Keratinocyte (primary cell): ENCODE measurements at places on chromosomes 6 and 20.
A peak's percentile ranks its signal among the peaks of the same experiment; 100 is the strongest.

DNA sequence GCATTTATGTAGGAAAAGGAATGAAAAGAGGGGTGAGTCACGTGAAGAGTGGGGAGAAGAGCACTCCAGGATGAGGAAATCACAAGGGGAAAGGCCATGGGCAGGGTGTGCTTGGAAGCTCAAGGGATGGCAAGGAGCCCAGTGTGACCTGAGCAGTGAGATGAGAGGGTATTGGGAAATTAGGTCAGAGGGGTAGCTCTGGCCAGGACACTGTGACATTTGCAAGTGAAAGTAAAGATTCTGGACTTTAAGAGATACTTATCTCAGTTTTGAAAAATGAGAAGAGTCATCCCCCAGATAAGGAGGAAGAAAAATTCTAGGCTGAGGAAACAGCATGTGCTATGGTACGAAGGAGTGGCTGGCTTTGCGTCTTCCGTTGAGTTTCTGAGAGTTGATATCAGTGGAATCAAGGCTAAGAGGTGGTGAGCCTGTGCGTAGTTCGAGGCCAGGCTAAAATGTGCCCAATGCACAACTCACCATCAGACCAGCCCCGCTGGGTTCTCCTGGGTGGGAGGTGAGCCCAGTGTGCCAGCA is 79.9 kb downstream of the GCLC start:
- no peak for DNase-seq

- no peak for DNase-seq
Measured at GRCh38 chr6:56650191-56650590, 7.5 kb upstream of the DST start.

DNA sequence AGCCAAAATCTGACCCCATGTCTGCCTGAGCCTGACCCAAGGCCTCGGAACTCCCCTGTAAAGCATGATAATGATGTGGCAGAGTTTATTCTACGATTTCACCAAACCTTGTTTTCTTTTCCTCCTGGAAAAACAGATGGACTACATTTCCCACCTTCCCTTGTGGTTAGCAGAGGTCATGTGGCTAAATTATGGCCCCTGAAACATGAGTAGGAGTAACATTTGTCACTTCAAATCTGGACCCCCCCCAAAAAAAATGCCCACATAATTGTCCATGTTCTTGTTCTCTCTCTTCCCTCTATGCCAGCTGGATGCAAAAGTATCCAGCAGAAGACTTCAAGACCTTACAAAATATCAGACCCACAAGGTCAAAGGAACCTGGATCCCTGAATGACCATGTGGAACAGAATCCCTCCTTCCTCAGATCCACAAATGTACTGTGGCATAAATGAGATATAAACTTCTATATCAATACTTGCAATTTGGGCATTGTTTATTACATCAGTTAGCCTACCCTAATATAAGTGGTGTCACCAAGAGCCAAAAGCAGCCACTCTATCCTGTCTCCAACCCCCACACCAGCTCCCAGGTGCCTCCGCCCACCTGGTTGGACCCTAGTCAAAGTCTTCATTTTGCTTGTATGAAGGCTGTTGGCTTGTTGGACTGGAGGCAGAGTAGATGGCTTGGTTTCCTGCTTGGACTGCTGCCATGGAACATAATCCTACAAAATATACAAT is 1.4 kb downstream of the C20orf96 start:
- DNase-seq: no peak

DNA sequence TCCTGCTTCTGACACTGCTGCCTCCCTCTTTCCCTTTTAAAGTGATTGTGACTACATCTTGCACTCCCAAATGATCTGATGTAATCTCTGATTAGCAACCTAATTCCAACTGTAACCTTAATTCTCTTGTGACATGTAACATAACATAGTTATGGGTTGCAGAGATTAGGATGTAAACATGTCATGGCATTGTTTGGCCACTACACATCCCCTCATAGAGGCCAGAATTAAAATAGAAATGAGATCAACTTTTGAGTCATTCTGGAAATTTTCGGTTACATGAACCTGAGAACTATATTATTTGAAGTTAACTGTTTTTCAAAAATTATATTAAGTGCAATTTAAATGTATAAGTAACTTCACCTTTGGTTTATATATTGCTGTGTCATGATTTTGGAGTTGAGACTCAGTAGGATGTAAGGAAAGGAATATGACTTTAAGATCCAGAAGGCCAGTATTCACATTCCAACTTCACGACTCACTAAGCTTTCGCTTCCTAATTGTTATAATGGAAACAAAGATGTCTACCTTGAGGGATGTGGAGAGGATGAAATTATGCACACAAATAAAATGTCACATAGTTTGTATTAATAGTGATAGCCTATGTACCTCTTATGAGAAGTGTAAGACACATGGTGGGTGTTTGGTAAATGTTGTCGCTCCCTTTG is 611.9 kb upstream of the MAP3K7 start:
- no peak for DNase-seq

DNA sequence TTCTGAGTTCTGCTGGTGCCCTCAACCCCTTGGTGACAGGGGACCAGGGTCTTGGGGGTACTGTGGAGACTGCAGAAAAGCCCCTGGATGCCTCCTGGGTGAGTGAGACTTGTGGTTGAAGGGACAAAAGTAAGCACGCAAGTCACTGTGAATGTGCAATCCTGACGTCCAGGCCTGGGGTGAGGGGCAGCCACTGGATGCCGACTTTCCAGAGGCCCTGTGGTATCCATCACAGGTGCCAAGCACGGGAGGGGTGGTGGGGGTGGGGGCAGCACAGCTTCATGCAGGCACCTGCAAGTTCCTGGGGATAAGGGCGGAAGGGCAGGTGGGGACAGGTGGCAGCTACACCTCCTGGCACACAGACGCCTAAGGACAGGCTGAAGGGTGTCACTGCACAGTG is 20.1 kb upstream of the UBE2V1 start:
- no peak for DNase-seq

GRCh38 chr6:30891816-30892538 is 7.7 kb downstream of the DDR1 start:
- no peak for DNase-seq

GRCh38 chr20:535958-536357 is 7.6 kb downstream of the CSNK2A1 start:
- DNase-seq: no peak

DNA sequence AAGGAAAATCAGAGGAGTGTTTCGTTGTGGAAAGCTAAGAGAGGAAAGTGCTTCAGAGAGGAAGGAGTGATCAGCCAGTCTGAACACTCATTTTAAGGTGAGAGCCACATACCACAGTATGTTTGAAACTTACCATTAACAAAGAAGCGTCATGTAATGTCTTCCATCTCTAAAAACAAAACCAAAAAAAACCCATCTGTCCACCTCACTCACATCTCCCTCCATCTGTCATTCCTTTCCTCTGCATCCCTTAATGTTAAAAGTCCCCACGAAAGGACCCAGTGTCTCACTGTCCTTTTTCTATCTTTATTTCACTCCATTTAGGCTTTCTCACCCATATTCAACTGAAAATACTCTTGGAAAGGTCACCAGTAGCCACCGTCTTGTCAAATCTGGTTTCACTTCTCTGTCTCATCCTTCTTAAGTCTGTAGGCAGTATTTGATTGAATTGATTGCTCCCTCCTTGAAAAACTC is 59.4 kb upstream of the GNRH2 start:
- no peak for DNase-seq

DNA sequence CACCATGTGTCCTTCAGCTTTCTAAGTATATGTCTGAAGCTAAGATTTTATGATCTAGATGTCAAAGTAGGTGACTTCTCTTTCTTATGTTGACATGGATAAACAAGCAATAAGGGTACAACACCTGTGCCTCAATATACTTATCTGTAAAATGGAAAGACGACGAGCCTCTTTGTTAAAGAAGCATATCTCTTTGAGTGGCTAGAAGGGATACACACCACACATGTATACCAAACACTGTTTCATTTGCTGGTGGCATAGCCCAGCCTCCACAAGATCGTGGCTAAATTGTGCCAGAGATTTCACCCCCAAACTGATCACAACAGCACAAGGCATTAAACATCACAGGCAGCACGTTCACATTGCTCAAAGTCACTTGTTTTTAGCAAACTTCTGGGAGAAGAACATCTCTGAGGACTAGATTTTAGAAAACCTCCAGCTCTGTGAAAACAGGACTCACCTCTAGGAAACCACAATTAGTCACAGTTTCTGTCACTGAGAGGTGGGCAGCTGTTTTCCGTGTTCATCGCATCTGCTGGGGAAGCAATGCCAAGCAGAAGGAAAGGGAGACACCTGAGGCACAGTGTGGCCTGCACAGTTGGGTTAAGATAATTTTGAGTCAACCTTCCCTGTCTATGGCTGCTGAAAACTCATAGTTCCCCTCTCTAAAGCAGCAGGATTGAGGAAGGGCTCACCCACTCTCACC is 263.0 kb upstream of the PLCB4 start:
- no peak for DNase-seq

- no peak for DNase-seq
Measured at GRCh38 chr20:59217173-59217572, 53.6 kb downstream of the ZNF831 start.

DNA sequence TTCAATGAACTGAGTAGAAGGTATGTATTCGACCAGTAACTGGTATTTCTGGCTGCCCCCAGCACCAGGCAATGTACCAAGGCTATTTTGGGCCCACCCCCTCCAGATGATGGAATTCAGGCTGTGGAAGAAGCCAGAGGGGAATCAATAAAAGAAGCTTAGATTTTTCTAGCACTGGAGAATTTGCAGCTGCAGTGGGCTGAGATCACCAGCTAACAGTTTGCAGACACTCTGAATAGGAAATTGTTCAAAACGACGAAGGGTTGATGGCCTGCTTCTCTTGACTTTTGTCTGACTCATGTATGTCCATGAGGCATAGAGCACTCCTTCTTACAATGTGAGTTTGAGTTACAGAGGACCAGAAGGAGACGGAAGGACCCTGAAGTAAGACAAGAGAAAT is 32.4 kb upstream of the FBXO9 start:
- no peak for DNase-seq

- DNase-seq: no peak
Measured at GRCh38 chr6:113439866-113440265, 417.3 kb upstream of the MARCKS start.

DNA sequence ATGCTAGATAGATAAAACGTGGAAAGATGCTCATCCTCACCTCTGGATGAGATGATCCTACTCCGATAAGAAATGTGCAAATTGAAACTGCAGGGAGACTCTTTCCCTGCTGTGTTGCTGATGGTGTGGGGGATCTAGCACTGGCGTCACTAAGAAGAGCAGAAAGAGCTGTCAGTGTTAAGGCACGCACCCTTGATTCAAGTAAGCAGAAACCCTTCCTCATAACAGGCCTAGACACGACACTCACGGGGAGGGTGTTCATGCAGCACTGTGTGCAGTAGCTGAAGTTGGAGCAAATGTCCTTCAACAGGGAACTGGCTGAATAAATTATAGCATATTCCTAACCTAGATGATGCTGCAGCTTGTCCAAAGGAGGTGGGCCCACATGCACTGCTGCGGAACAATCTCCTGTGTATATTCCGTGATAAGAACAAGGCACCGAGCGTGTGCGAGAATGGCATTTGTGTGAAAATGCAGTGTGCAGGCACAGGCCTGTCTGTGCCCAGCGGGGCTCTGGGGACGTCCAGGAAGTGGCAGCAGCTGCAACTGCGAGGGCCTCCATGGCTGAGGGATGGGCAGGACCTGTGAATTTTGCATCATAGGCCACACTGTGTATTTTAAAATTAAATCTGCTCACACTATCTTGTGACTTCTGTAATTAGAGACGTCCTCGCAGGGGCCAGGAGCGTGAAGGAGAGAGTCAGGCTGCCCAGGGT is 64.0 kb downstream of the TCP11 start:
- peak; percentile 41 for DNase-seq

GRCh38 chr6:138795809-138796603 is at the start of gene ECT2L:
ECT2L (plus strand) TSS chr6:138796087; CDS start chr6:138813275, 17,188 bp downstream.
- DNase-seq: no peak

DNA sequence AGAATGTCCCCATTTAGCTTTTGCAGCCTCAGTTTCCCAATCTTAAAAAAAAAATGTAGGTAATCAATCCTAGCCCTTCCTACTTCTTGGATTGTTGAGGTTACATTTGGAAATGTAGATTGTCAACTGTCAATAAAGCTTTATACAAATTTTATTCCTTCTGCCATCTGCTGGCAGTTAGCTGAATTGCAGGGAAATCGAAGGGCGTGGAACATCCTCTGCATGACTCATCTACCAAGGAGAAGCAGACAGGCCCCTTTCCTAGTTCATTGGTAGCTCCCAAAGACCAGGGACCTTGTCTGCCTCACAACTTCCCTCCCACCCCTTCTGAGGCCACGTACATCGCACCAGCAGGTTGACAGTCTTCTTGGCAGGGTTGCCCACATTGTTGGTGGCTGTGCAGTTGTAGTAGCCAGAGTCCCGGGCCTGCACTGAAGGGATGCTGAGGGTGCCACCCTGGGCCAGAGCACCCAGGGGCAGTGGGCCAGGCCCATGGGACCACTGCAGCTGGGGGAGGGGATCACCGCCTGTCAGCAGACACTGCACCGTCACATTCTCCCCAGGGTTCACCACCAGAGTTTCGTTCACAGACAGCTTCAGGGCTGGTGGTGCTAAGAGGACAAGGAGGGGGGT is 43.6 kb downstream of the MDGA1 start:
- DNase-seq: peak; percentile 45

DNA sequence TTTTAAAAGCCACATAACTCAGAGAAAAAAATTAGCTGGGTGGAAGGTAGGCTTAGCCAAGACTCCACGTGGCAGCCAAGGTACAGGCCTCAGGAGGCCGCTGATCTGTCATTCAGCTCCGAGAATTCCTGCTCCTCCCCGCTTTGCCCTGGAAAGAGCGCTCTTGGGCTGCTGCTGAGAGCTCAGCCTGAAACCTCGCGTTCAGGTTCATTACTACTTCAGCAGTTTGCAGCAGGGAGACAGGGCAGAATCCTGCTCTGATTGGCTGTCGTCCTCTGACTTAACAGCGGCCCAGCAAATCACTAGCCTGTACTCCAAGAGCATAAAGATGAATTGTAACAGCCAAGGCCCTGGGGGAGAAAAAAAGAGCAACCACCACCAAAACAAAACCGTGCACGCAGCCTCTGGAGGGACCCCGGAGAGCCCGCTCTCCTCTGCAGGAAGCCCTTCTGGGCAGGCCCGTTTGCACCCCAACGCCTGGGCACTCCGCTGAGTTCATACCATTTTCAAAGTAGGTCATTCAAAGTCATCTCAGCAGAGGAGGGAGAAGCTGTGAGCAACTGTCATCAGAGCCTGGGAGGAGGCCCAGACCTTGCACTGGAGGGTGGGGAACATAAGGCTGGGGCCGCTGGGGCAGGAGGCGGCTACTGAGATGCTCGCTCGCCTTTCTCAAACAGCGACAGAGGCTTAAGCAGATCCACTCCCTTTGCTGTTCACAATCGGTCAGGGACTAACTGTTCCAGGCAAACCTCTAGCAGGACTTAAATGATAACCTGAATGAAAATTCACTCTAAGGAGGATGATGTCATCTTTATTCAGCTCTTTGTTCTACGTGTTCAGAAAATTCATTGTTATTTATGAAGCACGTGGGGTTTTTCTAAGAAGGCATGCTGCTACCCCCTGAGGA is 42.3 kb upstream of the ATXN1 start:
- DNase-seq: no peak

- no peak for DNase-seq
Measured at GRCh38 chr20:13060327-13060726, 51.6 kb downstream of the SPTLC3 start.
